ENCODE measurements at places on chromosomes 7 and 10.

DNA sequence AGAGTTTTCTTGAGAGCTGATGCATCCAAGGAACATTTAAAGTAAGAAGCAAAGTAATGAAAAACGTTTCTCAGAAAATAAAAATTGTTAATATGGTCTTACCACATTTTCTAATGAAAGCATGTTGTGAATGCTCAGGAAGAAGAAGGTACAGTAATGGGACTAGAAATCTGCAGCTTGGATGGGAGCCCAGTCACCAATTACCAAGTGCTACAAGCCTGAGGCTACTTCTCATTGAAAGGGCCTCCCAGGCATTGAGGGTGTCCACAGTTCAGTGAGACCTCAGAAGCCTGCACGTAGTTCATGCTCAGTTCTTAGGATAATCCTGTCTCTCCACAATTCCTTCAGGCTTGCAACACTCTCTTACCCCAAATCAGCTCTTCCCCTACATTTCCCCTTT lies 17.6 kb downstream of the PTN start:
- no peak for DNase-seq

DNA sequence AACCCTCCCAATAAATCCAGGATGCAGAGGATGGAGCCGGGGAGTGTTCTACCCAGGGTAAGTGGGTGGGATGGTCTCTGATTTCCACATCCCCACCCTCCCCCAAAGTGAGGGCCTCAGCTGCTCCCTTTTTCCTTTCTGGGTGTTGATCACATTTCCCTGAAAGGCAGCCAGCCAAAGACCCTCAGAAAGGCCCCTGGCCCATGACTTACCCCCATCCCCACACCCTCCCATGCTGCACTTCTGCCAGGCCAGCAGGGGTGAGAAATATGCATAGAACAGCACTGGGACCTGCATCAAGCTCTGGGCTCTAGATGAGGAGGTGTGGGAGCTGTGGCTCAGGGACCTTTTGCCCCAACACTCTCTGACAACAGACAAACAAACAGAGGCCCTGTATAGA lies 927.3 kb upstream of the ZNF722 start:
- no peak for DNase-seq

- no peak for DNase-seq
These were observed 2.4 kb downstream of the PTF1A start for GRCh38 chr10:23194471-23194965.

GRCh38 chr7:128189231-128189930 lies 51.7 kb upstream of the LEP start:
- no peak for DNase-seq

DNA sequence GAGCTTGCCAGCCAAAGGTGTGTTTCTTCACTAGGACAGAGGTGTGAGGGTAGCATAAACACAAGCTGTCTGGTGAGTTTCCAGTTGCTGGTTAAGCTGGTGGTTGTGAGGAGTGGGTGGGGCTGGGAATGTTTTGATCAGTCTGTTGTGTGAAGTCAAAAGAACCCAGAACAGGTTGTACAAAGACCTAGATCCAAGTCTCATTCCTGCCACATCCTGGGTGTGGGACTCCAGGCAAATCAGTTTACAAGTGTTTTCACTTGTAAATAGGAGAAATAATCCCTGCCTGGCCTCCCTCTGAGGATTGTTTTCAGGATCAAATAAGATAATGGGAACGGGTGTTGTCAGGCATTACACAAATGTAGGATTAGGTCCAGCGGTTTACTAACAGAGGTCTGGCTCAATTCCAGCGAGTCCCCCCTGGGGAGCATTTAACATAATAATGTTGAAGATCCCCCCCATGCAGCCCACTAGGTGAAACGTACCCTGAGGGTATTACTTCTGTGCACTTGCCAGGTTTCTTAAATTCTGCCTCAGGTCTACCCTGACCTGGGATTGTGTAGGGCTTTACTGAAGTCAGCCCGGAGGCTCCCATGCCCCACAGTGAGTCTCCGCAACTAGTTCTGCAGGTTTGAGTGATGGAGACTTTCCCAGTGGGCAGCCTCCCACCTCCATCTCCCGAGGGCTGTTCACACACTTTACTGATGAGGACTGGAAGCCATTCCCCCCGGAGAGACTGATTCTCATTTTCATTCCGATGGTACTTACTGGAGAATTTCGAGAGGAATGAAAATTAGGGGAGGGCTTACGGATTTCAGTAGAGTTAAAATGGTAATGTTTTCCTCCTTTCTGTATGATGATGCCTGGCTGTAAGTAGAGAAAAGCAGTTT lies 2.7 kb upstream of the FRAT2 start:
- DNase-seq = no peak

GRCh38 chr7:151705636-151706276 lies 171.2 kb downstream of the PRKAG2 start:
- DNase-seq = no peak

DNA sequence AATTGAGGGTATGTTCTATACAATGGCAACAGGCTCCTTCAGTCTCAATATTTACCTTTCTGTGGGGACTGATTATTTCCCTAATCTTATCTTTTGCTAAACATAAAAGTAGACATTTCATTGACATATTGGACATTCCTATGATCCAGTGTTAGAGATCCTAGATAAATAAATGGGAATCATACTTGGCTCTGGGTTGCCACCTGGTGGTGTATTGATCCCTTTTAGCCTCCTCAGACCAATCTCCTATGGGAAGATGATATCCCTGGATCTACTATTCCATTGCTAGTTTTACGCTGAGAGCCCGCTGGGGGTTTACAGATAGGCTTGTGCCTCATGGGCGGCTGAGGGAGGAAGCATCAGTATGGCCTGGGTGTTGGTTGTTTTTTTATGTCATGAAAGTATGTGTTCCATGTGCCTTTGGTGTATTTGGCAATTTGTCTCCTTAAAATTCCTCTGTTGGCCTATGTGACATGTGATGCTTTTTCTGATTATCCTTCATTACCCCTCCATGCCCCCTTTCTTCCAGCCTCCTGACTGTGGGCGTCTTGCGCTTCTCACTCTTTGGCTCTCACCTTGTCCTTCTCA lies 18.8 kb downstream of the CELF2 start:
- no peak for DNase-seq

- DNase-seq = no peak
These were observed 572.1 kb upstream of the POM121L12 start for GRCh38 chr7:52463341-52463740.

GRCh38 chr7:14218338-14218737 lies 228.9 kb upstream of the ETV1 start:
- DNase-seq = no peak

DNA sequence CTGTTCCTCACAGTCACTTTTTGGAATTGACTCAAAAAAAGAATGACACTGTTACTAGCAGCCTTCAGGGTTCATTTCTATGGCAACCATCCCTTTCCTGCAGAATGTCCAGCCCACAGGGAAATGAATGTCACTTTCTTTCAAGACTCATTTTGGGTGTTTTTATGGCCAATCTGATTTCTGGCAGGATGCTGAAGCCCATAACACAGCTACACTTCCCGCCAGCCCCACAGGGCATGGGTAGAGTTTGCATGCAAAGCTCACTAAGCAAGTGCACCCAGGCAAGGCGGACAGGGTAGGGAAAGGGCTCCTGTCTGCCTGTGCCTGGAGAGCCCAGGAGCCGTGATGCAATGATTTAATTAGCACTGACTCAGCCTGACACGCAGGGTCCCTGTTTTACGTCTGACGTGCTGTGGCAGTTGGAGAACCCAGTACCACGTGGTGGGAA lies 26.1 kb upstream of the GPAM start:
- DNase-seq = no peak

GRCh38 chr7:16204953-16205352 lies 216.4 kb downstream of the CRPPA start:
- no peak for DNase-seq

- no peak for DNase-seq
These were observed 83.0 kb downstream of the HIF1AN start for GRCh38 chr10:100618632-100619255.

GRCh38 chr7:11835260-11835659 lies 3.3 kb upstream of the THSD7A start:
- no peak for DNase-seq

- no peak for DNase-seq
These were observed 141.6 kb downstream of the TES start for GRCh38 chr7:116351966-116352365.

GRCh38 chr7:1579481-1580421 lies 9.9 kb upstream of the PSMG3 start:
- DNase-seq = peak; percentile 51

- no peak for DNase-seq
These were observed 425.1 kb upstream of the NPVF start for GRCh38 chr7:25653384-25653783.

DNA sequence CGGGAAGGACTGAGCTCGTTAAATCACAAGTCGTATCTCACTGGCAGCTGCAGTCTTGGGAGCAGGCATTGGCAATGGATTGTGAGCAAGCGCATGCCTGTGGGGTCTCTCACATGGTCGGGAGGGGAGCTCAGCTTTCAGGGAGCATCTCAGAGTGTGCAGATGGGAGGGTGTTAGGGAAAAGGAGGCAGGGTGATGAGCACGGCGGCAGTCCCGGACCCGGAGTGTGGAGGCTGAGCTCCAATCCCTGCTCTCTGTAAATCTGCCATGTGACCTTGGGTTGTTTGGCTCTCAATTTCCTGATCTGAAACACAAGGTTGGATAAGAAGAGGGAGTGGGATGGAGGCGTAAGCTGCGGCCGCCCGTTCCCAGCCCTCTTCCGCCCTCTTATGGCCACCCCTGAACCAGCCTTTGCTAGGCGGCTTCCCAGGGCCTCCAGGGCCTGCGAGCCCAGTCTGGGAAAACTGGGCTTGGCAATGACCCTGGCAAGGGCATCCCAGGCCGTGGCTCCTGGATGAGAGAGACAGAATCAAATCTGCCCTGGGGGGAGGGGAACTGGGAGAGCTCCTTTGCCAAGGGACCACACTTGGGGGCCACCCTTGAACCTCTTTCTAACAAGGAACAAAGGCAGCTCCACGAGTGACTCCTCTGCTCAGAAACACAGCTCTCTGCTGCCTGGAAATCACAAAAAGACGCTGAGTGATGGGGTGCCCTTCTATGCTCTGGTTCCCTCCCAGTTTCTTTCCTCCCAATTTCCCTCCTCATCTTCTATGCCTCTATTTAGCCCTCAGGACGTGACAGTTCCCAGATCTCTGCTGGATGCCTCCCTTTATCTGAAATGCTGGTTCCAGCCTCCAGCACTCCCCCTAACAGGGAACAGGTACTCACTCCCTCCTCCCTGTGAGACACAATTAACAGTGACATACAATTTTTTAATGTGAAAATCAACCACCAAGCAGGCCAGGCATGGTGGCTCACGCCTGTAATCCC lies 41.7 kb upstream of the LOXL4 start:
- no peak for DNase-seq

- no peak for DNase-seq
These were observed 611.1 kb upstream of the COBL start for GRCh38 chr7:51927738-51928137.

DNA sequence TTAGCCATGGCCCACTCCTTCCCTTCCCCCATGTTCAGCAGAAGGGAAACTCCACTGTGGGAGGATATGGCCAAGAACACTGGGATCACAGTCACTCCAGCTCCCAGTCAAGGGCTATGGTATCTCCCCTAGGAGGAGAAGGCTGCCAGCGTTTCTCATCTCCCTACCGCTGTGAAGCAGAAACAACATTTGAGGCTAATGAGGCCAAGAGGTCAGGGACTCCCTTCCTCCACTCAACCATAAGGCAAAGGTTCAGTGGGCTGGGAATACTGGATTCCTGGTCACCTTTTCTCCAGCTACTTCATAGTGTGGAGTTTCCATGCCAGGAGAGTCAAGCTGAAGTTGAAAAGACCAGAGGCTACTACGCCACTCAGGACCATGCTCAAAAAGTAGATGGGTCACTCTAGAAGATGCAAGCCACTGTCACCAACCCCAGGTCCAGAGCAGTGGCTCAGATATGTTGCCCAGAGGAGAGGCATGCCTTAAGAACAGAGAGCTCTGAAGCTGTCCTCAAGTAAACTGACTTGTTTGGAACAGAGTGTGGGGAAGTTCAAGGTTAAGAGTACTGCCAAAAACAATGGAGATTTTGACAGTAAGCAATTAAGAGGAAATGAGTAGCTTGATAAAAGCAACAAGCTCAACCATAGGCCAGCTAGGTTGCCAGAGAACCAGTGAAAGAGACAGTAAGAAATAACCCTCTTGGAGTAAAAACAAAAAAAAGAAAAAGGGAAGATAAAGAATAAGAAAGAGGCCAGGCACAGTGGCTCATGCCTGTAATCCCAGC lies 3.8 kb upstream of the TMEM140 start:
- no peak for DNase-seq

DNA sequence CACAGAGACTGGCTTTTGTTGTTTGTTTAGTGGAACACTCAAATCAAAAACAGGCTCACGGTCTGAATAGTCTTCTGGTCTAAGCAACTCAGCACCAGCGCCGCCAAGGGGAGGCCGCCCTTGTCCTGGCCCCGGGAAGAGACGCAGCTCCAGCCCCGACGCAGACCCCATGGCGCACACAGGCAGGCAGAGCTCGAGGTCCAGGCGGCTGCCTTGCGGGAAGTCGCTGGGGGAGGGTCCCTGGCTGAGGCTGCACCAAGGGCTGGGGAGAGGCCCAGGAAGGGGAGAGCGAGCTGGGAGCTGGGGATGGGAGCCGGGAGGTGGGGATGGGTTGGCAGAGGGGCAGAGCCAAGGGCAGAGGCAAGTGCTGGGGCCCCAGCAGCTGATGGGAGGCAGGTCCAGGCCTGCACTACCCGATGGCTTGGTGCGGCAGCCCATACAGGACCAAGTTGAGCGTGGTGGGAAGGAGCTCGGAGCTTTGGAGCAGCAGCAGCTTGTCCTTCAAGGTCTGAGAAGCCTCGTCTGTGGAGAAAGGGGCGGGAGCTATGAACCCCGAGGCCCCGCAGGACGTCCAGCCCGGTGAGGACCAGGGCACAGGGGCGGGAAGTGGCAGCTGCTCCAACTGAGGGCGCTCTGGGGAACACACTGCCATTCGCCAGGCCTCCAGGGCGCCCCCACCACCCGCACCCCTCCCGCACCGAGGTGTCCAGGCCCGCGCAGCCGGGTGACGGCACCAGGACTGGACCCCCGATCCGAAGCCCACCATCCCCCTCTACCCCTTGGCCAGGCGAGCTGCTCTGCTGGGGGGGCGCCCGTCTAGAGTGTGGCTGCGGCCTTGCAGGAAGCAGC lies 22.7 kb upstream of the NKX6-2 start:
- DNase-seq = no peak

- no peak for DNase-seq
These were observed 133.6 kb downstream of the THSD7A start for GRCh38 chr7:11698384-11698871.

DNA sequence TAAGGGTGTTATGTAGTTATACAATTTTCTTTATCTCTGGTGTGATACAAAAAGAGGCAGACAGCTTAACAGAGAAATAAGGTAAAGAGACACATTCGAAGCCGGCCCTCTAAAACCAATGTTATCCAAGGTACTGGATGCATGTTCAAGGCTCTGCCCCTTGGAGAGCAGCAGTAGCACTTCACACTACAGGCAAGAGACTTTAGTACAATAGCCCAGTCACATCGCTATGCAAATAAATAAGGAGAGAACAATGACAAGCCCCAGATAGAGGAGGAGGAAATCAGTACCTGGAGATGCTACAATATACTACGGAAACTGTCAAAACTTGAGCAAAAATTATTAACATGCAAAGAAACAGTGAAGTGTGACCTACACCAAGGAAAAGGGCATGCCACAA lies 111.1 kb downstream of the ITGB1 start:
- no peak for DNase-seq

- no peak for DNase-seq
These were observed 86.6 kb downstream of the ABLIM1 start for GRCh38 chr10:114571316-114571999.
